Esophagus mucosa (tissue), 1 donor: ENCODE measurements at places on chromosomes 5 and 9. TPM values are rescaled to one million over a fixed set of nuclear protein-coding genes. Genes with fewer than 3 reads are reported as not detected.

Gene TAF11L10
- not detected for total RNA-seq

Gene LOX
- 6.6 TPM for total RNA-seq

Gene FOXE1
- total RNA-seq: 7.6 TPM

Gene TYRP1
- total RNA-seq: not detected

Gene CRHBP
- total RNA-seq: 0.36 TPM

Gene CDC20B
- total RNA-seq: not detected

Gene PCDHA12
- total RNA-seq: not detected

Gene SUSD3
- total RNA-seq: 0.96 TPM

Gene PPP3R2
- total RNA-seq: not detected

Gene SH3RF2
- 49.8 TPM for total RNA-seq

Gene DUSP1
- total RNA-seq: 101 TPM

Gene PPP2CA
- 144 TPM for total RNA-seq

Gene ALDOB
- 0.08 TPM for total RNA-seq

Gene GLRA1
- total RNA-seq: not detected

Gene EPB41L4A
- 35.1 TPM for total RNA-seq

Gene PCAT7
- total RNA-seq: not detected

Gene SLC35A4
- total RNA-seq: 52.4 TPM

Gene ARHGEF37
- 23.6 TPM for total RNA-seq

Gene SLC36A2
- not detected for total RNA-seq

Gene TLX3
- not detected for total RNA-seq

Gene SLC6A18
- not detected for total RNA-seq

Gene SPATA9
- not detected for total RNA-seq

Gene SAPCD2
- 13.8 TPM for total RNA-seq

Gene WDR41
- 44.8 TPM for total RNA-seq

Gene PHF24
- 0.48 TPM for total RNA-seq

Gene B4GALT1
- total RNA-seq: 50.9 TPM

Gene FBXO10
- 3.4 TPM for total RNA-seq

Gene SMIM33
- not detected for total RNA-seq

Gene CKMT2
- total RNA-seq: 0.96 TPM

Gene GGTA1
- total RNA-seq: 7.1 TPM

Gene NR2F1
- total RNA-seq: 2.7 TPM

Gene LRRC19
- 0.08 TPM for total RNA-seq

Gene SEMA6A
- 6.1 TPM for total RNA-seq

Gene FBN2
- total RNA-seq: 1.00 TPM

Gene SYK
- 60.3 TPM for total RNA-seq

Gene ADAMTS19
- not detected for total RNA-seq

Gene RETREG1
- total RNA-seq: 1.5 TPM

Gene MCTP1
- total RNA-seq: 4.6 TPM

Gene HTR1A
- not detected for total RNA-seq

Gene LCN9
- not detected for total RNA-seq

Gene TAS2R1
- total RNA-seq: not detected

Gene CTSL
- 35.0 TPM for total RNA-seq

Gene C1QTNF3
- 1.2 TPM for total RNA-seq

Gene SLC6A19
- total RNA-seq: not detected

Gene IFNA2
- total RNA-seq: not detected

Gene CLIC3
- total RNA-seq: 154 TPM

Gene PCDH12
- total RNA-seq: 0.40 TPM

Gene ZNF608
- total RNA-seq: 6.7 TPM
